ENCODE measurements at places on chromosomes 6 and 20.

DNA sequence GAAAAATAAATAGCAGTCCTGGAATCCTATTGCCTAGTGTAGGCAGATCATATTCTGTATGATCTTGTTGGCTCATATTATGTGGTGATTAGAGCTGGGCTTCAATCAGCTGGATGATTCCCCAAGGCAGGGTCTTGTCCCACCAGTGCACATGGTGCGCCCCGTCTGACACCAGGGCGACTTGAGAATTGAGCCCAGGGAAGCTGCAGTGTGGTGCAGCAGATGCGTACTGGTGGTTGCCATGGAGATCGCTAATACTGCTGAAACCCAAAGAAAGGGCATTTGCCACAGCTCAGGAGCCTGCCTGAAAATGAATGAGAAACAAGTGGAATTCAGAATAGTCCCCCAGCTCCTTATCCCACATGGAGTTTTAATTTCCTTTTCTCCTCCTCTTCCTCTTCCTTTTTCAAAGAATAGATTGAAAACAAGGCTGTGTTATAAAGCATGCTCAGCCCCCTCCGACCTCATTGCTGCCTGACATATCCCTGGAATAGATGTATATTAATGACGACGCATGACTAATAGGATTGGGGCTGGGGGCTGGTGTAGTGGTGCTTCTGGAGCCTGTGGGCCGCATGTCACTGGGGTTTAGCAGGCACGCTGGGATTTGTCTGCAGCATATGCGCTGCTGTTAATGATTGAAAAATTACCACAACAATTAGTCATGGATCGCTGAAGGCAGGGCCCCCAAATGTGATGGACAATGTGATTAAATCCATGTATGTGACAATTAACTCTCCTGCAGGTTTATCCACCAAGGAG, 210.5 kb downstream of the FARS2 start:
- DNase-seq: peak; percentile 57

DNA sequence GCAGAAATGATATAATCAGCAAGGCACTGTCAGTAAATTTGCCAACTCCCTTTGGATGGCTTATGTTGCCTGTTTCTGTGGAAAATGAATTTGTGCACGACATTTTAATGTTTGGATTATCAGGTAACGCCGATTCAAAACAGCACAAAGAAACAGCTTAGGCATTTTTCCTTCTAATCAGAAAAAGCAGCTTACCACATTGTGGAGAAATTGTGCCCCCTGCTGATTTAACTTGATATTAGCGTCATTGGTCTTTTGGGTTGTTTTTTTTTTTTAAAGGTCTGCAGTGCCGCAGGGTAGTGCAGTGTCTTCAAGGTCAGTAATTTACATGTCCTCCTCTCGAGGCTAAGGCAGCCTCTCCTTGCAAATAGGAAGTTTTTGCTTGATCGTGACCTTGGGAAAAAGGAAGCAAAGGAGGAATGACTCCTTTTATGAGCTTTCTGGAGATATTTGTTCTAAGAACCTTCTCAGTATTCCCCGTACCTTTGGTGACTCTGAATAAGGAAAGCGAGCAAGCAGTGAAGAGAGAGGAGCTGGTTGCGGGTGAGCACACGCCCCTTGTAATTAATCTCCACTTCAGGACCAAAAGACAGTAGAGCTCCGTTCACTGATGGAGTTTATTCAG, 79.1 kb downstream of the ELOVL4 start:
- DNase-seq: peak; percentile 68

GRCh38 chr6:141472162-141472928, 660.4 kb upstream of the GJE1 start:
- peak; percentile 59 for DNase-seq

GRCh38 chr6:13742961-13743735, 31.5 kb upstream of the RANBP9 start:
- DNase-seq: no peak

GRCh38 chr6:63760199-63760598, 124.6 kb downstream of the PHF3 start:
- no peak for DNase-seq

Data from NT2/D1 (cell line).